ENCODE measurements at places on chromosomes 16 and 17.

DNA sequence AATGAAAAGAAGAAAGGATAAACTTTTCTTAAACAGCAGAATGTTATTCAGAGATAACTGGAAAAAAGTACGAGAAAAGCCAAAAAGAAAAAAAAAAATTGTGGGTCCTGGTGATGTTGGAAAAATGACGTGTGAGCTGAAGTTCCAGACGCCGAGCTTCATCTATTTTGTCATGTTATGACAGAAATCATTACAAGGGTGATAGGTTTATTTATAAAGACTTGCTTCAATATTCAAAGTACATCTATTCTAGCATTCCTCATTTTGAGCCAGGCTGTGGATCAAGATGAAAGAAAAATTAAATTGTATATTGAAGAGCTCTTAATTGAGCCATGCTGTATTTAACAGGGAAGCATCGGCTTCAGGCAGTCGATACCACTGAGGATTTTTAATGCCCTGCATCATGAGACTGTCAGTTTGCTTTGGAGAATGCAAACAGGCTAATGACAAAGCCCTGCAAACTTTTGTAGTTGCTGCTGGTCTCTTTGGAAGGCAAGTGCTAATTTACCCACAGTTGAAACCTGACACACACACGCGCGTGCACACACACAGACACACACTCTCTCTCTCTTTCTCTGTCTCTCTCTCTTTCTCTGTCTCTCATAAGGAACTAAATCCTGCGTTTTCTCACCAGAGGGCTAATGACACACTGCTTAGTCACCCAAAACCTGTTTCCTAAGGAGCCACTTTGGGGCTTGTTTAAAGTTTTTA is 110.7 kb downstream of the WWOX start:
- no peak for DNase-seq

DNA sequence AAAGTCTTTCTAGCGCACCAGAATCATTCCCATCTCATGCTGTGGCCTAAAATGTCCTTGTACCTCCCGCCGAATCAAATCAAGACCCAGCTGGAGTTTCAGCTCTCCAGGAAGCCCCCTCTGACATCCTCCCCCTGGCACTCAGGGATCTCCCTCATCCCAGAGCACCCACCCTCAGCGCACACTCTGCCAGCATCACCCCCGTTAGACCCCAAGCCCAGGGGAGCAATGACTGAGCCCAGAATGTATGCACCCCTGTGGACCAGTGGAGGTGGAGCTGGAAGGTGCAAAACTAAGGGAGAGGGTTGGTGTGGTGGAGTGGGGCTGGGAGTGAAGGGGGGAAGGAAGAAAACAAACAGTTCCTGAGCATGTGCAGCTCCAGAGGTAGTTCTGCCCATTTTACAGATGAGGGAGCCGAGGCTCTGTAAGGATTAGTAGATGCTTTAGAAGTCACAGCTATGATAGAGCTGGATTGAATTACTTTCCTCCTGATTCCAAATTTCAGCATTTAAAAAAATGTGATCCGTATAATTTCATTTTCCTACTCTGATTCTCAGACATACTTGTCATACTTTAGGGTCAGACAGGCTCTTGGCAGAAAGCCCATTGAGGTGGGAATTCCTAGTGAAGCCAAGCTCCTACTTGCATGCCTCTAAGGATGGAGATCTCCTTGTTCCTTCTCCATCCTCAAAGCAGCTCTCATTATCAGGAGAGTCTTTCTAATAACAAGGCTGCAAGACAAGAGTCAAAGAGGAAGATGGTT is 242.7 kb downstream of the KATNIP start:
- peak; percentile 10 for DNase-seq

DNA sequence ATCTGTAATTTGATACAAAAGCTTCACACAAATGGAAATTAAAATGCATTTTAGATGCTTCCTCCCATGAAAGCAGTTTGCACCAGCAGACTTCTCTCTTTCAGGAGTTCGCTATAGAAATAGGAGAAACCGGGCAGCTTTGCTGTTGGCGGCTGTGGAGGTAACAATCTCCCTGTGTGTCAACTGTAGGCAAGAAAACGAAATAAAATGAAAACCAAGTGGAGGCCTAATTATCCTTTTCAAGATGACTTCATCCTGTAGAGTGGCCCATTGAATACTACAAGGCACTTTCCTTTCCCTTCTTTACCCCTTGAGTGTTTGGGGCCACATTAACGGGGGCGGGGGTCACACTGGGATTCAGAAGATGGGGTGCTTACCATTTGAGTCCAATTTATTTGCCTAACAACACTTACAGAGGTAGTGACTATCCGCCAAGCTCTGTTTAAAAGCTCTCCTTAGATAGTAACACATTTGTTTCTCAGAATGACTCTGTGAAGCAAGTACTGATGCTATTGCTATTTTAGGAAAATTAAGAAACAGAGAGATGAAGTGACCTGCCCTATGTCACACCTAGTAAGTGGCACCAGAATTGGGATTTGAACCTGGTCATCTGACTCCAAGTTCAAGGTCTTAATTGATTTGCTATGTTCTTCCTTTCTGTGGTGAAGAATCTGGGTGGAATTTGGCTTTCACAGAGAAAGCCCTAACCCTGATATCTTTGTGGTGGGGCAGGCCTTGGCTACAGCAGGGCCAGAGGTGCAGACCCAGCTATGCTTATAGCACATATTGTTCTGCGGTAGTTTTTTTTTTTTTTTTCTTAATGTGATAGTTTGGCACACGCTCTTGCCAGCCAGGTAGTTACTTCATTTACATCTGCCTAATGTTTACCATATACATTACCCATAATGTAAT is 125.5 kb upstream of the MPHOSPH6 start:
- DNase-seq: no peak

- DNase-seq: peak; percentile 54
Observed at GRCh38 chr16:6104428-6104827, 1006.8 kb upstream of the EEF2KMT start.

DNA sequence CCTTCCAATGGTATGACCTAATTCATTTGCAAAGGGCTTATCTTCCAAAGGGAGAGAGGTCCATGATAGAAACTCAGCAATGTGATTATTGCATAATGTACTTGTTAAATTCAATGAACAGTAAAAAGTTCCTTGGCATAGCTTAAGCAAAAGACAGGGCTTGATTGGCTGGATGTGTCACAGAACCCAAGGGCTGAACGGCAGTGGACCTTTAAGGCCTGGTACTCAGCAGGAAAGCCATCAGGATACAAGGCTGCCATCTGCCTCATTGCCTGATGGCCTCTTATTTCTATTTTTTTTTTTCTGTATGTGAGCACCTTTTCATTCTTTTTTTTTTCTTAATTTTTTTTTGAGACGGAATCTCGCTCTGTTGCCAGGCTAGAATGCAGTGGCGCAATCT is 208.9 kb upstream of the WSCD1 start:
- DNase-seq: no peak

GRCh38 chr17:35313875-35314409 is 59.5 kb downstream of the SLFN11 start:
- DNase-seq: no peak

- no peak for DNase-seq
Observed at GRCh38 chr17:78240012-78240655, 8.7 kb downstream of the TMEM235 start.

- DNase-seq: peak; percentile 95
Observed at GRCh38 chr17:80959330-80960036, 32.2 kb upstream of the CHMP6 start.

DNA sequence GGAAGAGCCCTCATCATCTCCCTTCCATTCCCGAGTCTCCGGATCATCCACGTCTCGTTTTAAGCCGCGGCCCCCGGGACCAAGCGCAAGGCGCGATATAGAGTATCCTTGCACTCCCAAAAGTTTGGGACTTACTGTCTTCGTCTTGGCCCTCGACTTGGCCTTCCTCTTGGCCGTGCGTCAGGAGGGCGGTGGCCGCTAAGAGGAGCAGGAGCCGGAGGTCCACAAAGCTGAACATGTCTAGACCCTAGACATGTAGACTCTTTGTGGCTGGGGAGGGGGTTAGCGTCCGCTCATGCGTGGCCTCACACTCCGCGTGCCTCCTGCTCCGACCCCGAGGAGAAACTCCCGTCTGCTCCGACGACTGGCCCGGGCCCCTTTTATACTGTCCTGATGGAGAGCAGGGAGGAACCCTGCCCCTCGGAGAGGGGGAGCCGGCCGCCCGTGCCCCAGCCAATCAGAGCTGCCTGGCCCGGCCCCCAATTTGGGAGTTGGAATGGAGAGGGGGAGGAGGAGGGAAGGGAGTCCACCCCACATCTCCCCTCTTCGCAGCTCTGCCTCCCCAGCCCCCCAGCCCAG is at the start of gene COL1A1:
Gene COL1A1 (minus strand): TSS at position 356 of the 579 bp plus-strand sequence. CDS start 118 bp downstream, at position 238.
- DNase-seq: peak; percentile 97

DNA sequence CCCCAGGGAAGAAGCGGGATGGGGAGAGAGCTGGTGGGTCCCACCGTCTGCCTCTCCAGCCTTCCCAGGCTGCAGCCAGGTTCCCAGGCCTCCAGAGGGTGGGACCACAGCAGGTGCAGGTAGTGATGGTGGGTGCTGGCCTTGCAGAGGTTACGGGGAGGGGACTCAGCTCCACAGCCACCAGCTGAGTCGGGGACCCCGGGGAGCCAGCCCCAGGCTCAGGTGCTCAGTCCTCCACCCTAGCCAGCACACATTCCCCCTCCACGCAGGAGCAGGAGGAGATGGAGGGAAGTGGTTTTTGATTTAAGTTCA is 5.0 kb downstream of the TP53I13 start:
- DNase-seq: no peak

DNA sequence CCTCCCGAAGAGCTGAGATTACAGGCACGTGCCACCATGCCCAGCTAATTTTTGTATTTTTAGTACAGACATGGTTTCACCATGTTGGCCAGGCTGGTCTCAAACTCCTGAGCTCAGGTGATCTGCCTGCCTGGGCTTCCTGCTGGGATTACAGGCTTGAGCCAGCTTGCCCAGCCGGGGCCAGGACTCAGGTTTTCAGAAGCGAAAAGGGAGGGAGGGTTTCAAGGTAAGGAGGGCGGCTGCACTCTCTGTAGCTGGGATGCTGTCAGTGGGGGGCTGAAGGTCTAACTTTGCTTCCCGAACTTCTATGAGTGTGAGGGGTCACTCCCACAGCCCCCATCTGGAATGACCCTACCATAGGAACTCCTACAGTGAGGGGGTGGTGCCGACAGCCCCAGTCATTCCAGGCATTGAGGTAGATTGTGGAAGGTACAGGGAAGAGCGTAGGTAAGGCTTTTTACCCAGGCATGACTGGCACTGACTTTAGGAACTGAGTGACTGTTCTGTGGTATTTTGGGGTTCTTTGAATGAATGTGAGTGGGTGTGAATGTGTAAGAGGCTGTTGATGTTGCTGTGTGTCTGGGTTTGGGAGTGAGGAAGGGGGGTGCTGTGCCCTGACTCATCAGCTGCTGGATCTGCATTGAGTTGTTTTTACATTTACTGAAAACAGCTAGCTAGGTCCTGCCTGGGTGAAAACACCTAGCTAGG is 3.8 kb upstream of the C1QL1 start:
- peak; percentile 53 for DNase-seq

- DNase-seq: no peak
Observed at GRCh38 chr16:3807425-3808123, 72.9 kb downstream of the CREBBP start.

GRCh38 chr16:14308368-14308723 is 237.2 kb downstream of the MRTFB start:
- no peak for DNase-seq

- peak; percentile 48 for DNase-seq
Observed at GRCh38 chr17:75032720-75033280, 14.0 kb downstream of the ATP5PD start.

DNA sequence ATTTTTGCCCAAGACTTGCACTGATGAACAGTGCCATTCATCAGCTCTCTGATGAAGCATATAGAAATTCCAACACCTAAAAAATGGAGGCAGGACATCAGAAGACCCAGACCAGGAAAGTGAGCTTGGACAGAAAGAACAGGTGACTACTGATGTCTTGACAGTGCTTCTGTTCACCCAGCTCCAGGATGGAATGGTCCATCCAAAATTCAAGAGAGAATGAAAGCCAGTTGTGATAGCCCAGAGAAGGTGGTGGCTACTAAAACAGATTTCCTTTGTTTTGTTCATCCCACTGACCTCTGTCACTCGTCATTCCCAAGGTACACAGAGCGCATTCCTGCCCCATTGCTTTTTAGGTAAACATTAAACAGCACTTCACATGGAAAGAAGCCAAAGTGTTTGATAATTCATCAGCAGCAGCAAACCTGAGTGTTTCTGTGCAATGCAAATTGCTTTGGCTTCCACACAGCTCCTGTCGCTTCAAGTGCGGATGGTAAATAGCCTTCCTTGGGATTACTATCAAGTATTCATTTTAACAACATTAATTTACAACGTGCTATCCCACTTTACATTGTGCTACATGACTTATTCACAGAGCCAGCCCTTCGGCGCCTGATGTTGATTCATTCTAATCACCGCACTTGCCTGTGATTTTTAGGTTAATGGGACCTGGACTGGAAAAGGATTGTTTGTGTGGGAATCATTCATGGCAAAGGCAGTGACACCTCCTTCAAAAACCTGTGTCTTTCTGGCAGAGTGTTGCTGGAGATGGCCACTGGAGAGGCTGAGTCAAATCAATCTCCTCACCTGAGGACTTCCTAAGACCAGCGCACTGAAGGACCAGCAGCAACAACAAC is 65.1 kb upstream of the TOX3 start:
- DNase-seq: no peak

DNA sequence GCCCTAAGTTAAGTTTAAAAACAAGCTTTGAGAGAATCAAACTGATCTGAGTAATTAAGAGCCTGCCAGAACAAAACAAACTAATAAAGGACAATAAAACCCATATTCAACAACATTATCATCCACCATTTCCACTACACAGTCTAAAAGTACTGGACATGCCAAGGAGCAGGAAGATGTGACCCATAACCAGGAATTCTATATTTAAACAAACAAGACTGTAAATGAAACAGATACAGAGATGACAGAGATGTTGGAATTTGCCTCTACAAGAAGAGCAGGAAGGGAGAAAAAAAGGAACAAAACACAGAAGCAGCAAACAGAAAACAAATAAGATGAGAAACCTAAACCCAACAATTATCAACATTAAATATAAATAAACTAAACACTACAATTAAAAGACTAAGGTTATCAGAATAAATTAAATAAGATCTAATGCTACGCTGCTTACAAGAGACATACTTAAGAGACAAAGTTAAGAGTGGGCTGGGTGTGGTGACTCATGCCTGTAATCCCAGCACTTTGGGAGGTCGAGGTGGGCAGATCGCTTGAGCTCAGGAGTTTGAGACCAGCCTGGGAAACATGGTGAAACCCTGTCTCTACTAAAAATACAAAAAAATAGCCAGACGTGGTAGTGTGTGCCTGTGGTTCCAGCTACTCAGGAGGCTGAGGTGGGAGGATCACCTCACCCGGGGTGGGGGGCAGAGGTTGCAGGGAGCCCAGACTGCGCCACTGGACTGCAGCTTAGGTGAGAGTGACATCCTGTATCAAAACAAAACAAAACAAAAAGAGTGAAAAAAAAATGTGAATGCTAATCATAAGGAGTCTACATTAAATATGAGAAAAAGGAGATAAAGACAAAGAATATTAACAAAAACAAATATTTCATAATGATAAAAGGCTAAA is 50.6 kb downstream of the CREBBP start:
- peak; percentile 70 for DNase-seq

DNA sequence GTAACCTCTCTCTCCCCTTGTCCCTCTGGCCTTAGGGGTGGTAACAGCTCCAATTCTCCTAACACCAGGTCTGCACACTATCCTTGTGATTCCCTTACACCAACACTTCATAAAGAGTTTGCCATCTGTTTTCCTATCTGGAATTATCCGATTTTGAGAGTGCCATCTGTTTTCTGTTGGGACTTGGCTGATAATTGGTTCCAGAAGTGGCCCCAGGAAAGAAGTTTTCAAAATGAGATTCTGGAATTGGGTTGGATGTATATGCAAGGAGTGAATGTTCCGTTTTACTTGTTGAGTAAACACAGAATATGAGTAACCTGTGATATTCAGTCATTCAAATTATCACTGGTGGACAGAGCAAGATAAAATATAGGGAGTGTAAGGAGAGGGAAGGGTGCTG is 134.1 kb upstream of the HS3ST3A1 start:
- peak; percentile 41 for DNase-seq

- DNase-seq: no peak
Observed at GRCh38 chr16:23141033-23141432, 8.2 kb downstream of the USP31 start.

Measured in EH (cell line).